ENCODE measurements at places on chromosomes 4 and X. TPM values are rescaled to one million over a fixed set of nuclear protein-coding genes. Genes with fewer than 3 reads are reported as not detected.

The CXCL11 gene
- 0.73 TPM for polyA plus RNA-seq

The HCFC1 gene
- 17.1 TPM for polyA plus RNA-seq

The ADGRL3 gene
- 0.21 TPM for polyA plus RNA-seq

The CENPI gene
- 0.26 TPM for polyA plus RNA-seq

The TCEAL6 gene
- 0.49 TPM for polyA plus RNA-seq

The NAP1L2 gene
- polyA plus RNA-seq = 2.2 TPM
